SW480 (cell line): ENCODE measurements at places on chromosomes 2 and 18.
A peak's percentile ranks its signal among the peaks of the same experiment; 100 is the strongest.

GRCh38 chr2:166240387-166241313, 112.8 kb upstream of the SCN1A start:
- no peak for DNase-seq

DNA sequence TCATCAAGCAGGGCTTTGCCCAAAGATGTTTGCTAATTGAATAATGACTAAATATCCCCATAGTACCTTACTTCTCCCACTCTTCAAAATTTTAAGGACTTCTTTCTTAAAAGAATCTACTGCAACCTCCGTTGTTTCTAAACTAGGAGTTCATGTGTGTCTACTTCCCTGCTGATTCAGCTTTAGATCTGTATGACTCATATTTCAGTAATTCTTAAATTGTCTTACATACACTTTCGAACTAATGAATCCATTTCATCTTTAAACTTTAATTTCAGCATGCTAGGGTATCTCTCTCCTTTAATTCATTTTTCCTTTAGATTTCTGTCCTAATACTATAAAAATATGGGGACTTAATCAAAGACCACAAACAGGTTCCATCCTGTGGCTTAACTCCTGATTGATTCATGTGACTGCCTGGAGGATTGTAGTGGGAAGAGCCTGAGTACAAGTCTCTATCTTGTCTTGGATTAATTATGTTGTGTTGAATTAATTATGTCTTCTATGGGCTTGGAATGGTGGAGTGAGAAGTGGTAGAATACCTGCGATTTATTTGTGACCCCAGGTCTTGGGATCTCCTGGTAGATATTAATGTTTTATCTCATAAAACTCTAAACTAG, 24.9 kb upstream of the COL5A2 start:
- DNase-seq = peak; percentile 28

DNA sequence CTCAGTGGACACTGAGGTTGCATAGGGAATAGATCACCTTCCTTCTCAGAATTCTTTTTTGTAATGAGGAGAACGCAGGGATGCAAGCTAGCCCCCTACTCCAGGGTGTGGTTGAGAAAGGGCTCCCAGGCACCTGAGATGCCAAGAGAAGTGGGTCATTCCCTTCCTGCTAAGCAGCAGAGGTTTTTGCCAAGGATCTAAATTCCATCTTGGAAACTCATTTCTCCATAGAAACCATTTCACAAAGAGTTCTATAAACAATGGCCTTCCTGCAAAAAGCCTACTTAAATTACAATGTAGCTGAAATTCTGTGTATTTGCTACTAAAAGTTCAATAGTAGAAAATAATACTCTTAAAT, 3.7 kb upstream of the PPP3R1 start:
- DNase-seq = no peak

DNA sequence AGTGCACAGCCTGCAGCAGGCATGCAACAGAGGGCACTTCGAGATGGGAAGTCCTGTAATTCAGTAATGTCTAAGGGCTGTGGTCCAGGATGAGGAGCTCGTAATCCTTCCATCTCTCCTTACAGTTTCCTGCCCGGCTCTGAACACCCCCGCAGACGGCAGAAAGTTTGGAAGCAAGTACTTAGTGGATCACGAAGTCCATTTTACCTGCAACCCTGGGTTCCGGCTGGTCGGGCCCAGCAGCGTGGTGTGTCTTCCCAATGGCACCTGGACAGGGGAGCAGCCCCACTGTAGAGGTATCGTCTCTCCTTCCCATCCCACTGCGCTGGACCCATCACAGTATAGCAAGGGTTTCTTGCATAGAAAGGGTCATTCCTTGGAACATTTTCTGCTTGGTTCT, 26.7 kb downstream of the FBLN7 start:
- no peak for DNase-seq

GRCh38 chr2:136189221-136189782, 71.4 kb upstream of the CXCR4 start:
- DNase-seq = no peak

GRCh38 chr2:41686156-41686555, 361.7 kb upstream of the PKDCC start:
- DNase-seq = no peak

DNA sequence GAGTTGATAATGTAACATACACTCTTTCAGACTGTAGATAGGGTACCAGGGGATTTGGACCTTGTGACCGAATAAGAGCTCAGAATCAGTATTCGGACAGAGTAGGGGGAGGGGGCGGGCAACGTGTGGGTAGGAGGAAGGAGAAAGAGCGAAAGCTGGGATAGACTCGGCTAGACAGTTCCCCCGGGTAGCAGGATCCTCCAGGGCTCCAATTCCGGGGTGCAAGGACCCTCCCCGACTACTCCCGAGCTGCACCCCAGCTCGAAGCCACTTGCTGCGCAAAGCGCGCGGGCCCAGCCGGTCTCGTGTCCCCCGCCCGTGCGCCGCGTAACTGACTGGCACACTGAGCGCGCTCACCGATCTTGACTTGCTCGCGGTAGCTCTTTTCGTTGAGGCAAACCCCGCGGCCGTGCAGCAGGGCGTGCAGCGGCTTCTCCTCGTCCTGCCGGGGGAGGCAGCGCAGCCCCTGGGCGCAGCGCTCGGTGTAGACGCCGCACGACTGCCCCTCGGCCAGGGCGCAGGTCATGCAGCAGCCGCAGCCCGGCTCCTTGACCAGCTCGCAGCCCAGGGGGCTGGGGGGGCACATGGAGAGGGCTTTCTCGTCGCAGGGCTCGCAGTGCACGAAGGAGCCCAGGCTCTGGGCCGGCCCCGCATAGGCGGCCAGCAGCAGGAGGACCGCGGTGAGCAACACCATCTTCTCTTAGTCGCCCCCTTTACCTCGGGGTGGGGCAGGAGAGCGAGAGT, 1.1 kb downstream of the IGFBP5 start:
- DNase-seq = peak; percentile 36

DNA sequence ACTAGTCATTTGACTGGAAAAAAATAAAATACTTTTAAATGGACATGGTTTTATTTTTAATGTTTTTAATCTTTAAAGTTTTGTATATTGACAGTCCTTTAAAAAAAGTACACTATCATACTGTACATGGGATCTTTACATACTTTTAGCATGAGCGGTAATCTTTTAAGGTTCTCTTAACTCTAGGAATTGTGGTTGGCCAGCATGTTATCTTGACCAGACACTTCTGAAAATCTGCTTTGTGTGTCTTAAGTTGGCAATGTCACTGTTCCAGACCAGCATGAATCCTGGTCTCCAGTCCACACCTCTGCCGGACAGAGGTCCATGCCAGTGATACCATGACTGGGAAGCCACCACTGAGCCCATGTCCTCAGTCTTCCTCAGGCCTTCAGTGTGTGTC, 17.7 kb downstream of the ITGB1BP1 start:
- no peak for DNase-seq

DNA sequence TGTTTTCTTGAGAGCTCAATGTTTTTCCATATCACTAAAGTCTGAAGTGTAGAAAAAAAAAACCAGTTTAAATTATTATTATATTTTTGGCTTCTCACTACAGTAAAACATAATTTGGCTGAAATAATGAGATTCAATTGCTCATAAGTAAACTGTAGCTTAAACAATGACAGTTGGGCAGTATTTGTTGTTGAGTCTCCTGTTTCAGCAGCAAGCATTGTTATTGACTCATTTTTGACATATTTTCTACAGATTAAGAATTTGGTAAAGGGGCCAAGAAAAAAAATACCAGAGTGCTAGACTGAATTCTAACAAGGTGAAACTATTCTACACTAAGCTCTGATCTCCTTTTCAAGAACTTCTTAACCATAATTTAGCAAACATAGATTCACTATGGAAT, 2070.4 kb upstream of the CELF4 start:
- no peak for DNase-seq

- no peak for DNase-seq
Measured at GRCh38 chr18:47586418-47587070, 335.1 kb upstream of the SKOR2 start.

- no peak for DNase-seq
Measured at GRCh38 chr2:24915796-24916195, 4.2 kb downstream of the ADCY3 start.

DNA sequence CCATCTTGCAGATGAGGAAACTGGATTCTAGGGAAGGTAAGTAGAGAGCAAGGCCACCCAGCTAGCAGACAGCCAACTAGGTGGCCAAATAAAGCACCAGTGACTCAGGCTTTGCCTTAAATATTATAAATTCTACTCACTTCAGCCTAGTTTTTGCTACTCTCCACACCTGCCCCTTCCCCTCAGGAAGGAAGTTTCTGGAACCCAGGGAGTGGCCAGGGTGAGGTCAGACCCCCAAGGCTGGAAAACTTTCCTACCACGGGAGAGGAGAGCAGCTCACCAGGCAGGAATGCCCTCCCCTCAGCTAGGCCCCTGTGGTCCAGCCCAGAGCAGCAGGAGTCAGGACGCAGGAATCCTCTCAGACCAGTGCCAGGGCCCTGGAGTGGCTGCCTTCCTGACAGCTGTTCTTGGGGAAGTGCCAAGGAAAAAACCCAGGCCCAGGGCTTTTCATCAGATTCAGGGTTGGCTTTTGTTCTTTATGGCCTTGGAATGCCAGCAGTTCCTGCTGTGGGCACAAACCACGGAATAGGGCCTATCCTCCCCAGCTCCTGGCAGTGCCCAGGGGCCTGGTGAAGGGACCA, 5.1 kb upstream of the PAX8 start:
- DNase-seq = peak; percentile 95

DNA sequence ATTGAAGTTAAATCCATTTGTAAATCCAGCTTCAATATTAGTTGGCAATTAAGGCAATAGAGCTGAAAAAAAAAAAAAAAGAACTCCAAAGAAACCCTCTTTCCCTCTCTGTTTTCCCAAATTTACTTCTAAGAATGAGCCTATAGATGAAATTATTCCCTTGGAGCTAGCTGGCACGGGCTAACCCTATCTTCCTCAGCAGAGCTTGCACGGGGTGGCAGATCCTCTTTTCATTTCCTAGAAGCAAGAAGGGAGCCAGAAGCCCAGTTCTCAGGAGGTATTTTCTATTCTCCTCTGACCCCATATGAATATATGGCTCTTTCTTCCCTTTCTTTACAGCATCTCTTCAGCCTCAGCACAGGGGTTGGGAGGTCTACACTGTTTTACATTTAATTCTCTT, 426.0 kb downstream of the TGIF1 start:
- no peak for DNase-seq

DNA sequence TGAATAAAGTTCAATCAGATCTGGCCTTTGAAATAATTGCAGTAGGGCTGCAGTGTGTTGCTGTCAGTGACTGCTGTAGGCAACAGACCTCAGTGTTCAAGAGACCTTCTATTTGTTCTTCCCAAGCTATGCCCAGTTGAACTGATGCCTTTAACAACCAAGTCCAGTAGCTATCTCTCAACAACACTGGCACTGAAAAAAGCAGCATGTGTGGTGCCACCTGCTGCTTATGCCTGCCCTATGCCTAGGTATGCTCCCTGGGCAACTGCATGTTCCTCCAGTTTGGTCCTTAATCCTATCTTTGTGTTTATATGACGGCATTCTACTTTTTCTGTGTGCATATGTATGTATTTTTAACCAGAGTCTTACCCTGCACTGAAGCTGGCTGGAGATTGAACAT, 523.9 kb upstream of the MEX3C start:
- no peak for DNase-seq

GRCh38 chr18:37611614-37612279, 46.1 kb upstream of the CELF4 start:
- no peak for DNase-seq

- no peak for DNase-seq
Measured at GRCh38 chr2:22281033-22281432, 1103.9 kb upstream of the KLHL29 start.

DNA sequence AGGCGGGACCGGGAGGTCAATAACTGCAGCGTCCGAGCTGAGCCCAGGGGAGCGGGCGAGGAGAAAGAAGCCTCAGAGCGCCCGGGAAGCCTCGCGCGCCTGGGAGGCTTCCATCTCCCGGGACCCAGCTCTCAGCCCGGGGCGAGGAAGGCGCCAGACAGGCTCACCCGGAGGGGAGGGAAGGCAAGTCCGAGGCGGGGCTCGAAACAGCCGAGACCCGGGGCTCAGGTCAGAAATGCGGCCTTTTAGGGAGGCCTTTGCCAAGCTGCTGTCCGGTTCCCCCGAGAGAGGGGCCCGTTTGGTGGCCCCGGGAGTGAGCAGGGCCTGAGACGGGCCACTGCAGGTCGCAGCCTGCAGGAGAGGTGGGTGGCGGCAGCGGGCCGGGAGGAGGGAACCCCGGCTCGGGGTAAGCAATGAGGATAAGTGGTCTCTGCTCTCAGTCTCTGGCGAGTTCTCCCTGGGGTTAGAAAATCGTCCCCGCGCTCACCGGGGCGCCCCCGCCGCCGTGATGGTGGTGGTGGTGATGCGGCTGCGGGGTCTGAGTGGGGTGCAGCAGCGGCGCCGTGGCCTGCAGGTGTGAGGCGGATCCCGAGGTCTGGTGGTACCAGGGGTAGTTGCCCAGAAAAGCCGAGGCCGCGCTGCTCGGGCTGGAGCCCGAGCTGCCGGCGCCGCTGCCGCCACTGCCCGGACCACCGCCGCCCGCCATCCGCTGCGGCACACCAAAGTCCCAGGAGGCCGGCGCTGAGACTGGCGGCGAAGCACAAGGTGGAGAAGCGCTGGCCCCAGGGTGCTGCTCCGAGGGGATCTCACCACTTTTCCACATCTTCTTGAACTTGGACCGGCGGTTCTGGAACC, 2.4 kb downstream of the DLX2 start:
- DNase-seq = no peak

GRCh38 chr2:47708801-47709499, 74.0 kb upstream of the MSH6 start:
- DNase-seq = no peak

DNA sequence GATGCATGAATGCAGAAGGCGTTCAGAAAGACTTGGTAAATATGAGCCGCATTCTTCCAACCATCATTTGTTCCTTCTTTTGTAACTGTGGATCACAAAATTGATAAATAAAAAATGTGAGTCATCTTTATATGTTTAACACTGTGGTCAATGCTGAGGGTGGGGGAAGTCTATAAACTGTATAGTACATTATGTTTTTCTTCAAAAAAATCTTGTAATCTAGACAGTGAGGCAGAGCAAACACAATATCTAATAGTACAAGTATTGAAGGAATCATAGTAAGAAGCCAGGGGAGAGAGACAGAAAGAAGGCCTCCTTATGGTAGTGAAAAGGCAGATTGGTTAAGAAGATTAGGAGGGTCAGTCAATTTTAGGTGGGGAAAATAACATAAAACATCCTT, 30.7 kb upstream of the CALCRL start:
- DNase-seq = no peak

DNA sequence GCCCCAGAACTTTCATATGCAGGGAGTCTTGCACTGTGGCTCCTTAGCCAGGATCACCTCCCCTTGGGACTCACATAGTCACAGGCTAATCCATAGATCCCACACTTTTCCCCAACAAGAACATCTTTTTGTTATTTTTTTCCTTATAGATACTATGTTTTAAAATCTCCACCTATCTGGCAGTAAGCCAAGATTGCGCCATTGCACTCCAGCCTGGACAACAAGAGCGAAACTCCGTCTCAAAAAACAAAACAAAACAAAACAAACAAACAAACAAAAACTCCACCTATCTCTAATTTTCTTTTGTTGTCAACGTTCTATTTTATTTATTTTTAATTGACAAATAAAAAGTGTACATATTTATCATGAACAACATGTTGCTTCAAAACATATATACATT, 141.7 kb downstream of the PDE11A start:
- no peak for DNase-seq

GRCh38 chr2:238701341-238702206, 146.3 kb upstream of the TWIST2 start:
- no peak for DNase-seq
